Fibroblast of the aortic adventitia (primary cell): ENCODE measurements at places on chromosomes 1 and 21. TPM values are rescaled to one million over a fixed set of nuclear protein-coding genes. Genes with fewer than 3 reads are reported as not detected.
A peak's percentile ranks its signal among the peaks of the same experiment; 100 is the strongest.

DNA sequence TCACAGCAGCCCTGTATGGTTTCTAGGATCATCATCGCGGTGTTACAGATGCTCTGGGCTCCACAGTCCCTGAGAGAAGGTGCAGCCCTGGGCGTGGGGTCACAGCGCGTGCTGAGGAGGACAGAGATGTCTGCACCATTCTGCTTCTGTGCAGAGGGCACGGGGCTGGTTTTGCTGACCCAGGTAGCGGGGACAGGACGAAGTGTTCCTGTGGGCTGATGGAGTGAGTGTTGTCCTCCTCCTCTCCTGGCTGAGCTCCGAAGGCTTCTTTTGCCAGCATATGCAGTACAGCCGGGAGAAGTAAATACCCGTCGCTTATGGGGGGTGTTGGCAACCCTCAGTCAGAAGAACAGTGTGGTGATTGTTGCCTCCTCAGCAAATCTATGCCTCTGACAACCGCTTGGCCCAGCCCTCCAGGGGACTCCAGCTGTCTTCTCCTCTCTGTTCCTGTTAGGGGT is 101.5 kb downstream of the DDX20 start:
- DNase-seq = no peak

DNA sequence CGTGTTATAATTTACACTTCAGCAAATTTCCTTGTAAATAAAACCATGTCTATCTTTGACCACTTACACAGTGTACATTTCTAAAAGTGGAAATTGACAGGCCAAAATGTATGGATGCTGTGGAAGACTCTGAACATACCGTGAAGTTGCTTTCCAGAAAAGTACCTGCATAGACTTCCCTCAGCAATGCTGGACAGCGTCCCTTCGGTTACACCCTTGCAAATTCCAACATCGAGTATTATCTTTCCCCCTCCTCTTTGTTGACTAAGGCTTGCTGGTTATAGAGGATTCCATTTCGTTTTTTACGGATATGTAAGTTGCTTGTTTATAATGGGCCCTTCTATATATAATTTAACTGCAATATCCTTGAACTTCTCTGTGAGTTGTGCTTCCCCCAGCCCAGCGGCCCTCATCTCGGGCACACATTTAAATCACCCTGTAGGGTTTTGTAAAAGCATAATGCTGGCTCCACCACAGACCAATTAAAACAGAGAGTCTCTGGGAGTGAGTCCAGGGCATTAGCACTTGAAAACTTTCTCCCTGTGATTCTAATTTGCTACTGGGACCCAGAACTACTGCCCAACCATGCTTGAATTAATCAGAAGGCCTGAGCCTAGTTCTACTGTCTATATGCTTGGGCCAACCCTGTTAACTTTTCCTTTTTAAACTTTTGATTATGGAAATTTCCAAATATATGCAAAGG is 230.3 kb downstream of the GRIK3 start:
- DNase-seq = no peak

- no peak for DNase-seq
Observed at GRCh38 chr21:38012672-38013071, 96.4 kb upstream of the KCNJ6 start.

DNA sequence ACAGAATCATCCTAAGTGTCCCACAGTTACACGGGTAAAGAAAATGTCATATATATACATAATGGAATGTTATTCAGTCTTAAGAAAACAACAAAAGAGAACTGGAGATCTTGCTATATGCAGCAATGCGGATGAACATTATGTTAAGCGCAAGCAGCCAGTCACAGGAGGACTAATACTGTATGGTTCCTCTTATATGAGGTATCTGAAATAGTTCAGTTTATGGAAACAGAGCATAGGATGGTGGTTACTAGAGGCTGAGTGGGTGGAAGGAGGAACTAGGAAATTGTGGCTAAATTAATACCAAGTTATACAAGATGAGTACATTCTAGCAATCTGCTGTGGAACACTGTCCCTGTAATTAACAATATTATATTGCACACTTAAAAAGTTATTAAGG is 834.3 kb downstream of the KCNT2 start:
- no peak for DNase-seq

KRTAP10-7 gene
- total RNA-seq = not detected in 2 replicates

GAS5 gene
- 453 and 516 TPM in 2 replicates for total RNA-seq

AIM2 gene
- total RNA-seq = not detected in 2 replicates

ZNF691 gene
- 7.2 and 7.4 TPM in 2 replicates for total RNA-seq

- no peak for DNase-seq
Observed at GRCh38 chr1:62426237-62426636, 10.6 kb upstream of the USP1 start.

DNA sequence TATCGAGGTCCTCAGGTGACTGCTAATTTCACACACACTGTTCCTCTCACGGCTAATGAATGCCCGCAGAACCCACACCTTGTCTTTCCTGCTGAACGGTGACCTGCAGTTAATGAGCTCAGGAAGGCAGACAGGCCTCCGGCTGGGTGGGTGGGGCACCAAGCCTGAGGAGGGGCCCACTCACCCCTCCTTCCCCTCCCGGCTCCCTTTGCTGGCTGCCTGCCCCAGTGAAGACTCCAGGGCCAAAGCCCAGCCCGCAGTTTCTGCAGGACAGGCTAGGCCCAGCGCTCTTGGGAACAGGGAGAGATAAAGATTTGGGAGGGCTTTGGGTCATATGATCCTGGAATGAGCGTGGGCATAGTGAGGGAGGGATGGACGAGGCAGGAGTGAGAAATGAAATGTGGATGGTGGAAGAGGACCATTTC is 26.4 kb downstream of the FOXO6 start:
- peak; percentile 83 for DNase-seq

- no peak for DNase-seq
Observed at GRCh38 chr1:150102986-150103385, 35.4 kb downstream of the VPS45 start.

- peak; percentile 7 for DNase-seq
Observed at GRCh38 chr1:158979229-158979628, 30.5 kb upstream of the IFI16 start.

GRCh38 chr1:221776495-221777301 is 34.8 kb upstream of the DUSP10 start:
- DNase-seq = no peak

OLIG2 gene
- not detected in 2 replicates for total RNA-seq

- no peak for DNase-seq
Observed at GRCh38 chr1:10696977-10697376, 99.5 kb downstream of the CASZ1 start.

- no peak for DNase-seq
Observed at GRCh38 chr1:4797429-4797828, 143.0 kb downstream of the AJAP1 start.

TARDBP gene
- total RNA-seq = 66.1 and 161 TPM in 2 replicates

ESRRG gene
- total RNA-seq = 0.18 TPM in 1 of 2 replicates, not detected in the other

DNA sequence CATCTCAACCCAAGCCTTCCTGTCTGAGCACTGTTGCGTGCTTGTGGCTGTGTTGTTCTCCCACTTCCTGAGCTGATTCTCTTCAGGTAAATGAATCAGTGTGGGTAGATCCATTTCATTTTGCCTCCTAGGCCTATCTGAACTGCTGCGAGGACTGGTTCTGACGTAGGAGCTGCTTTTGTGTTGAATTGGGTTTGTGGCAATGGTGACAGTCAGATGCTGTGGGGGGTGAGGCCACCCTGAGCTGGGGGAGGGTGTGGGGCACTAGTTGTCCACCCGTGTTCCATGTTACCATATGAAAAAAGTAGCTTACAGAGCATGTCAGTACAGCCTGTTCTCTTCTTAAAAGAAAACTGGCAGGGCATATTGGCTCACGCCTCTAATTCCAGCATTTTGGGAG is 81.5 kb downstream of the MRPS6 start:
- no peak for DNase-seq

HYI gene
- total RNA-seq = 24.0 and 33.2 TPM in 2 replicates

RAD54L gene
- total RNA-seq = 0.90 and 9.7 TPM in 2 replicates

- DNase-seq = no peak
Observed at GRCh38 chr1:195481293-195481692, 1126.9 kb downstream of the KCNT2 start.

CIART gene
- total RNA-seq = 9.8 and 26.8 TPM in 2 replicates

DNA sequence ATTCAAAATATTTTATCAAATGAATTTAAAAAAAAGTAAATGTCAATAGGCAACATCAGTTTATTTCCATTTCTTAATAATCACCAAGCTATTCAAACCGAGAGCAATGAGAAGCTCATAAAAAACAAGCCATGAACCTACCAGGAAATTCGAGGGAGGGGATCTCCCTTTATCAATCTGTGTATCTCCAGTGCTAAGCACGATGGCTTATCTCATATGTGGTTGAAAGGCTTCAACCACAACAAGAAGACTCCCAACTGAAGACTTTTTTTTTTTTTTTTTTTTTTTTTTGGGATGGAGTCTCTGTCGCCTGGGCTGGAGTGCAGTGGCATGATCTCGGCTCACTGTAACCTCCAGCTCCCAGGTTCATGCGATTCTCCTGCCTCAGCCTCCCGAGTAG is 833.3 kb downstream of the USP25 start:
- no peak for DNase-seq

- DNase-seq = no peak
Observed at GRCh38 chr1:67304023-67304422, 3.6 kb upstream of the IL12RB2 start.

- no peak for DNase-seq
Observed at GRCh38 chr1:180927841-180928240, 15.1 kb downstream of the KIAA1614 start.

DNA sequence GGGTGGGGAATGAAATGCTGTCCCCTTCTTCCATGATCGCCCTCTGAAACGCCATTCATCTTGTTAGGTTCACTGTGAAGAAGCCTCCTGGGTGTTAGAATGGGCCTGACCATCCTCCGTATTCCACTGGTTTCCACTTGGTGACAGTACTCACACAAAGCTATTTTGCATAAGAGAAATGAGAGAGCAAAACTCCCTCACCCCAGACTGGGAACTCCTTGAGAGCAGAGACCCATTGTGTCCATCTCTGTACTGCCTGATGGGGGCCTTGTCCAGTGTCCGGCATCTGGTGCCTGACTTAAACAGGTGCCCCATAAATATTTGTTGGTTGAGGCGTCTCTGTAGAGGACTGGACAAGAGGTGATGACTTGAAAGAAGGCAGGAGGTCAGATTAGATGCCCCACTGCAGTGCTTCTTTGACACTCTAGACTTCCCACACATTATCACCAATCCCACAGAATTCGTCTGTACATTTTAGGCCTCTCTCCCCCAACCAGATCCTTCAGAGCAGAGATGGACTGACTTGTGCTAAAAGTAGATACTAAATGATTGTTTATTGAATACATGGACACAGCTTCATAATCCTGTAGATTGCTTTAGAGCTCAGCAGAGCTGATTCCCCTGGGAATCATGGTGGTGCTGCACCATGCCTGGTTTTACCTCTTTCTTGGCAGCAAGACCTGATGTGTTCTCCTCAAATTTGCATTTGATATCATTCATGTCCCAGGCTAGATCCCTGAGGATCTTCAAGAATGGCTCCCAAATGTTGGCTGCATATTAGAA is 22.4 kb upstream of the KCNA2 start:
- no peak for DNase-seq

DNA sequence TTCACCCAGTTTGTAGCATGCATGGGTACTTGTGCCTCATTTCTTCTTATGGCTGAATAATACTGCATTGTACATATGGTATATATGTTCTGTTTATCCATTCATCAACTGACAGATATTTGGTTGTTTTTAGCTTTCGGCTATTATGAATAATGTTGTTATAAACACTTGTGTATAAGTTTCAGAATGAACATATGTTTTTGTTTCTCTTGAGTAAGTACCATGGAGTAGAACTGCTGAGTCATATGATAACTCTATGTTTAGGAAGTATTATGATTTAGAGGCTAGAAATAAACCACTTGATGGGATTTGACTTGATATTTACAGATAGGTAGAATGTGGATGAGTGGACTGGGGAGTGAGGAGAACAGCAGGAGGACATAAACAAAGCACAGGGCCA is 48.6 kb downstream of the WNT2B start:
- DNase-seq = peak; percentile 48

- no peak for DNase-seq
Observed at GRCh38 chr1:163161841-163162240, 40.9 kb downstream of the RGS5 start.

- no peak for DNase-seq
Observed at GRCh38 chr1:66571789-66572188, 37.8 kb downstream of the SGIP1 start.

DNA sequence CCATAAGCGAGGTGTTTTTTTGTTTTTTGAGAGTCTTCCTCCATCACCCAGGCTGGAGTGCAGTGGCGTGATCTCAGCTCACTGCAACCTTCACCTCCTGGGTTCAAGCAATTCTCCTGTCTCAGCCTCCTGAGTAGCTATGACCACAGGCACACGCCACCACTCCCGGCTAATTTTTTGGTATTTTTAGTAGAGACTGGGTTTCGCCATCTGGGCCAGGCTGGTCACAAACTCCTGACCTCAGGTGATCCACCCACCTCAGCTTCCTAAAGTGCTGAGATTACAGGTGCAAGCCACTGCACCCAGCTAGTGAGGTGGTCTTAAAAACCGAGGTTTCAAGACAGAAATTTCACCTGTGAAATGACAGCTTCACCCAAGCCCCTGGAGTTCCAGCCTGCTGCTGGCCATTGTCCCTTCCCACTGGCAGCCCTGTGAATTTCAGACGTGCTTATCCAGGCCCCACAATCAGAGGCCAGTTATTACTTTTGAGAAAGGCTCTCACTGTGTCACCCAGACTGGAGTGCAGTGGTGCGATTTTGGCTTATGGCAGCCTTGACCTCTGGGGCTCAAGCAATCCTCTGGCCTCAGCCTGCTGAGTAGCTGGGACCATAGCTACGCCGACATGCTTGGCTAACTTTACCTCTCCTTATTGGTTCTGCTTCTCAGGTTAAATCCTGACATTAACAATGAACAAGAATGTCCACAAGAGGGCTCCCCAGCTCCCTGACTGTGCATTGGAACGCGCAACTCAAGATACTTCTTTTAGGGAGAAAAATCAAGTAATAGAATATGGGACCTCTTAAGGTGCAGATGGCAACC is 19.4 kb downstream of the ENO1 start:
- peak; percentile 78 for DNase-seq

GRCh38 chr1:220498188-220498587 is 29.7 kb upstream of the MARK1 start:
- DNase-seq = peak; percentile 9

DNA sequence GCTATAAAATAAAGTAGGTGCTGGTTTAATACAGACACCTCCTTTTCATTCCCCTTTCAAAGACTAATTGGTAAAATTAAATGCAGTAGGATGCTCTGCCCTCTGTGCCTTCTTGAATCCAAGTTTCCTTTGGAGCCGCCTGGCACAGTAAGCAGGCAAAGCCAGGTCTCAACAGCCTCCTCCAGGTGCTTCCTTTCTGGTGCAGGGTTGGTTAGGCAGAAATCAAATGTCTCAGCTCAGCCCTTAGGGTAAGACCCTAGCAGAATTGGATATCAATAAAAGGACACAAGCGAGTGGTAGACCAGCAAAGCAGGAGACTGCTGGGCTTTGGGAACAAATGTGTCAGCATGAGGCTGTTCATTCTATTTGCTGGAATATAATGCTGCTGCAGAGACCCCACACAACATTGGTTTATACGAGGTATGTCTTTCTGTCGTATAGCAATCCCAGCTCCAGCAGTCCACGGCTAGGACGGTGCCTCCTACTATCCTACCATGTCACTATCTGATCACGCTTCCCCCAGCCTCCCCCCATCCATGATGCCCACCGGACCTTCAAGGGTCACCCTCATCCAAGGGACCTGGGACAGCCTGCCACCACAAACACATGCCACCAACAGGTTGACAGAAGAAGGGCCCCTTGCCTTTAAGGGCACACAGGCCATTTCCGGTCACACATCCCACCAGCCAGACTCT is 58.4 kb downstream of the CAPN2 start:
- no peak for DNase-seq
